HepG2 (cell line): ENCODE measurements at places on chromosomes 3 and 15. TPM values are rescaled to one million over a fixed set of nuclear protein-coding genes. Genes with fewer than 3 reads are reported as not detected.

GRCh38 chr15:73493922-73494321 lies 51.0 kb downstream of the REC114 start:
- no peaks in the 10 kb centered on the region for H3K27me3 ChIP-seq
- DNase-seq: no peak
- no peak overlapping the region for H3K27ac ChIP-seq
- H3K4me1 ChIP-seq: no peaks in the 10 kb centered on the region
- no peak overlapping the region for H3K4me3 ChIP-seq

GRCh38 chr15:95152741-95153140 lies 921.4 kb downstream of the MCTP2 start:
- no peaks in the 10 kb centered on the region for H3K36me3 ChIP-seq
- H3K4me3 ChIP-seq: no peak overlapping the region
- H3K4me1 ChIP-seq: no peaks in the 10 kb centered on the region
- no peaks in the 10 kb centered on the region for H3K27me3 ChIP-seq

SEMA7A gene
- 7.1 and 15.8 TPM in 2 replicates for total RNA-seq

- no peak for DNase-seq
- H3K27ac ChIP-seq: no peak overlapping the region
- no peaks in the 10 kb centered on the region for H3K4me1 ChIP-seq
These were observed 18.7 kb downstream of the CHST14 start for GRCh38 chr15:40489274-40490175.

GRCh38 chr3:55449527-55449926 lies 37.6 kb downstream of the WNT5A start:
- H3K36me3 ChIP-seq: no peaks in the 10 kb centered on the region
- H3K4me3 ChIP-seq: no peak overlapping the region
- no peaks in the 10 kb centered on the region for H3K27me3 ChIP-seq
- no peak overlapping the region for H3K27ac ChIP-seq
- no peak for DNase-seq

- H3K27me3 ChIP-seq: no peaks in the 10 kb centered on the region
- H3K4me1 ChIP-seq: peaks cover 11% of the 10 kb centered on the region
- DNase-seq: no peak
- no peaks in the 10 kb centered on the region for H3K36me3 ChIP-seq
- H3K4me3 ChIP-seq: no peak overlapping the region
- no peak overlapping the region for H3K27ac ChIP-seq
These were observed 64.2 kb upstream of the IL12A start for GRCh38 chr3:159924411-159924810.

DNA sequence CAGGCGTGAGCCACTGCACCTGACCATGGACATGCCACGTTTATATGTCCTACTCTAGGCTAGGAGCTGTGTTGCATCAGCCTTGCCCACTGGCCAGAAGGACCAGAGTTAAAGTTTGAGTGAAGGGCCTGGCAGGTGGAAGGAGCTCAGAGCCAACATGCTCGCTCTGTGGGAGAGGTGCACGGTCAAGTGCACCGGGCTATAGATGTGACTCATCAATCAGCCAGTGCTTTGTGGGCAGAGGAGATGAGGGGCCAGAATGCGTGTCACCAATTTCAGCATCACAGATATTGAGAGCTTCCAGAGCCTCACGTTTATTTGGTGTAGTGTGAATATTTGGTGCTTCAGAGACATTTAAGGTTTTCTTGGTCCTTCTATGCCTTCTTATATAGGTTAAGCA lies 137.3 kb upstream of the KBTBD8 start:
- no peaks in the 10 kb centered on the region for H3K4me1 ChIP-seq
- peaks cover 4% of the 10 kb centered on the region; the same call in 1 of the 3 replicates for H3K27me3 ChIP-seq
- no peak overlapping the region for H3K27ac ChIP-seq

LMAN1L gene
- total RNA-seq: not detected in 2 replicates

- no peaks in the 10 kb centered on the region for H3K4me1 ChIP-seq
- DNase-seq: no peak
- no peaks in the 10 kb centered on the region for H3K27me3 ChIP-seq
These were observed 230.4 kb downstream of the SNRPN start for GRCh38 chr15:25185156-25185710.

DNA sequence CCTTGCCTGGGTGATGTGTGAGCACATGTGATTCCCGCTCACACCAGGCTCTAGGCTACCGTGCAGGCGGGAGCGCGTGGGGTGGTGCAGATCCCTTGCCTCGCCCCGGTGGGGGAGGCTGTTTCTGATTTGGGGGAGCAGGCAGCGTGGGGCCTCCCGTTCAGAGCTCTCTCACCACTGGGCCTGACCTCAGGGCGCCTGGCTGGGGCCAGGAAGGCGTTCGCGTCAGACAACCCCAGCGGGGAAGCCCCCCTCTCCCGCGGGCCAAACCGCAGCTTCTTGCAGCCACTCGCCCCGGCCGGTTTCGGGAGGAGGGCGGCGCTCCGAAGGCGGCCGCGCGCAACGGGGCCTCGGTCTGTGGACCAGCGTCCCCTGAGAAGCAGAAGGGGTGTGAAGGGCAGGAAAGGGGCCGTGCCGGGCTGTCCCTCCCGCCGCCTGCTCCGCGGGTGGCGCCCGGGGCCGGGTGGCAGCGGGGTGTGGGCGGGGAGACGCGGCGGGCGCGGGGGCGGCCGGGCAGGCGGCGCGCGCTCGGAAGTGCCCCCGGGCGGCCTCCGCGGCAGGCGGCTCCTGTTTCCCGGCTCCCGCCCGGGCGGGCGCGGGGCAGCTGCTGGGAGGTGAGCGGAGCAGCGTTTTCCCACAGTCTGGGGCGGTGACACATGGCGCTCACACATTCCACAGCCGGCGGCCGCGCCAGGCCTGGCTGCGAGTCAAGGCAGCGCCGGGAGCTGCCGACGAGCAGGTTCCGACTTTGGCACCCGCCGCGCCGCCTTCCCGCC lies 65.1 kb upstream of the HES1 start:
- H3K4me3 ChIP-seq: peak overlapping the region; percentile 68
- no peaks in the 10 kb centered on the region for H3K36me3 ChIP-seq
- H3K27me3 ChIP-seq: no peaks in the 10 kb centered on the region
- H3K4me1 ChIP-seq: peaks cover 53% of the 10 kb centered on the region
- peak overlapping the region; percentile 68 for H3K27ac ChIP-seq
- DNase-seq: peak; percentile 47

DNA sequence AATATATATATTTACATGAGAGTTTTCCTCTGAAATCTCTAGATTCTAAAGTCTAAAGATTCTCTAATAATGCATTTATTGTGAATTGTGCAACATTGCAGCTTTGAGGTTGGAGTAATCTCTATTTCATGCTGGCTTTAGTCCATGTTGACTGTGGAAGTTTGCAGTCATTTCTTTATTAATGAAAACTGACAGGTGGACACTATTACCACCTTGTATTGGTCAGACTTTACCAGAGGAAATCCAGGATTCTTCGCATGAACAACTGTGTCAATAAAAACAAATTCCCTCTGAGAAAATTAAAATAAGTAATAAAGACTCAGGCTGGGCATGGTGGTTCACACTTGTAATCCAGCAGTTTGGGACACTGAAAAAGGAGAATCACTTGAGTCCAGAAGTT lies 274.1 kb downstream of the SHQ1 start:
- H3K27me3 ChIP-seq: no peaks in the 10 kb centered on the region
- no peaks in the 10 kb centered on the region for H3K36me3 ChIP-seq
- peaks cover 92% of the 10 kb centered on the region for H3K4me1 ChIP-seq
- no peak for DNase-seq
- no peak overlapping the region for H3K27ac ChIP-seq
- no peak overlapping the region for H3K4me3 ChIP-seq

DNA sequence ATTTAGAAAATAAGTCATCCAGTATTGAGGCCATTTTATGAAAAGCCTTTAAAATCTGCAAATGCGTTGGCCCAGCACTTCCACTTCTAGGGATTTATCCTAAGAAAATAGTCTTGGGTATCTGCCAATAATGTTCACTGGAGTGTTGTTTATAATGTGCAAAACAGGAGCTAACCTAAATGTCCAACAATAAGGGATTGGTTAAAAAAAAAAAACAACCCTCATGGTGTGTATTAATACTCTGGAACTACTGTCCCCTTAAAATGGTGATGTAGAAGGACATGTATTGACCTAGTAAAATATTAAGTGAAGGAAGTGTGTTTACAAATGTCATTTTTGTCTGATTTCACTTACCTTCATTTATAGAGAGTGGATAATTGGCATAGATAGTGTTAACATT lies 58.0 kb downstream of the IGF1R start:
- H3K27ac ChIP-seq: no peak overlapping the region
- H3K27me3 ChIP-seq: no peaks in the 10 kb centered on the region
- peaks cover 23% of the 10 kb centered on the region for H3K36me3 ChIP-seq
- H3K4me1 ChIP-seq: peaks cover 29% of the 10 kb centered on the region
- H3K4me3 ChIP-seq: no peak overlapping the region
- DNase-seq: no peak

GRCh38 chr15:70119911-70120508 lies 22.3 kb upstream of the TLE3 start:
- DNase-seq: no peak
- no peaks in the 10 kb centered on the region for H3K36me3 ChIP-seq
- H3K4me3 ChIP-seq: no peak overlapping the region
- H3K4me1 ChIP-seq: peaks cover 9% of the 10 kb centered on the region; the same call in 1 of the 2 replicates
- no peak overlapping the region for H3K27ac ChIP-seq
- peaks cover 47% of the 10 kb centered on the region for H3K27me3 ChIP-seq

CD200R1 gene
- not detected in 2 replicates for total RNA-seq

- H3K27ac ChIP-seq: peak overlapping the region; percentile 51
- peaks cover 26% of the 10 kb centered on the region for H3K4me1 ChIP-seq
- DNase-seq: no peak
- peaks cover 29% of the 10 kb centered on the region for H3K36me3 ChIP-seq
These were observed 103.3 kb downstream of the STT3B start for GRCh38 chr3:31636049-31636448.

DNA sequence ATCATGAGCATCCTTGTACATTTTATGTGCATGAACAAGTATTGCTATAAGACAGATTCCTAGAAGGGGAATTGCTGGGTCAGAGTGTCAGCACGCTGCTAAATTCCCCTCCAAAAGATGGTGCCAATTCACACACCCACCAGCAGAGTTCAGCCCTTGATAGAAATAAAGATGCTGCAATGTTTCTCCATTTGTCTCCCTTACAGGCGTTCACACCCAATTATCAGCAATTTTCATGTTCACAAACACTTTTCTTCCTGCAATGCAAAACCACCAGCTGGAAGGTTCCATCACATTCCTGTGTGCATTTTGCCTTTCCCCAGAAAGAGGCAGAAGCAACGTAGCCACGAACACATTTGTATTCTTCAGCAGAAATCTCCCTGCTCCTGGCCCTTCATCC lies 3.3 kb upstream of the TAMM41 start:
- H3K4me3 ChIP-seq: no peak overlapping the region
- H3K36me3 ChIP-seq: no peaks in the 10 kb centered on the region

- H3K4me1 ChIP-seq: no peaks in the 10 kb centered on the region
- H3K27ac ChIP-seq: no peak overlapping the region
- peaks cover 25% of the 10 kb centered on the region; the same call in 2 of the 3 replicates for H3K36me3 ChIP-seq
- H3K27me3 ChIP-seq: no peaks in the 10 kb centered on the region
- no peak overlapping the region for H3K4me3 ChIP-seq
These were observed 57.4 kb upstream of the MYZAP start for GRCh38 chr15:57534281-57534680.

DNA sequence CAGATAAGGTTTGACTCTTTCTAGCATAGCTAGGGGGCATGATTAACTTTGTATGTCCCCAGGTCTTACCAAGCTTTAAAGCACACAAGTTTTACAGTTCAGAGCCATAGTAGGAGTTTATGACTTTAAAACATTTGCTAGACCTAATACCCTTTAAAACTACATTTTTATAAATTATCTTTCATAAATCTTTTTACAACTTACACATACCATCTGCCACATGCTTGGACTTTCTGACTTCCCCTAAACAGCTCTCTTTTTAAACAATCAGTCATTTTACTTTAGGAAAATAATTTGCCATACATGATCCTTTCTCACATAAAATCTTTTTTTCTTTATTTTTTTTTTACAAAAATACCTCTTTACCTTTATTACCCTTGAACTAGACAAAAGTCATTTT lies 735.3 kb upstream of the CADM2 start:
- no peak for DNase-seq
- no peaks in the 10 kb centered on the region for H3K4me1 ChIP-seq
- H3K27ac ChIP-seq: no peak overlapping the region

GRCh38 chr15:41847981-41848380 lies 9.3 kb downstream of the PLA2G4B start:
- peaks cover 4% of the 10 kb centered on the region for H3K27me3 ChIP-seq
- H3K4me3 ChIP-seq: no peak overlapping the region
- H3K4me1 ChIP-seq: no peaks in the 10 kb centered on the region

IL5RA gene
- total RNA-seq: not detected in 2 replicates

GRCh38 chr3:11410564-11410963 lies 138.4 kb downstream of the ATG7 start:
- no peak overlapping the region for H3K27ac ChIP-seq
- H3K4me3 ChIP-seq: no peak overlapping the region
- no peak for DNase-seq
- H3K36me3 ChIP-seq: no peaks in the 10 kb centered on the region
- no peaks in the 10 kb centered on the region for H3K4me1 ChIP-seq
- H3K27me3 ChIP-seq: no peaks in the 10 kb centered on the region

DNA sequence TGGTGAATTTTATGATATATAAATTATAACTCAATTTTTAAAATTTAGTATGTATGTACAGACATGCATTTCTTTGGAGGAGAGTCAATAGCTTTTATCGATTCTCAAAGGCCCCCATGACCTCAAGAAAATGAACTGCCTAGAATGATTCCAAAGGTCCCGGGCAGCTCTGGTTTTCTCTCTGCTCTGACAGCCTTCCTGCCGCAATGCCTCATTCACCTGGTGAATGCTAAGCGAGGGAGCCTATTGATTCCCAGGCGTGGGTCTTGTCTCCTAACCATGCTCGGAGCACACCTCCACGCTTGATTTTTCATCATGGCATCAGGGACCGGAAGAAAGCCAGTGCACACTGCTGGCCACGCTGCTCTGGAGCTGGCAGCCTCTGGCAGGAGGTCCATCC lies 79.6 kb upstream of the HERC1 start:
- no peak overlapping the region for H3K27ac ChIP-seq
- H3K27me3 ChIP-seq: peaks cover 5% of the 10 kb centered on the region
- DNase-seq: no peak
- H3K4me1 ChIP-seq: peaks cover 42% of the 10 kb centered on the region
- no peaks in the 10 kb centered on the region for H3K36me3 ChIP-seq
- H3K4me3 ChIP-seq: no peak overlapping the region

DNA sequence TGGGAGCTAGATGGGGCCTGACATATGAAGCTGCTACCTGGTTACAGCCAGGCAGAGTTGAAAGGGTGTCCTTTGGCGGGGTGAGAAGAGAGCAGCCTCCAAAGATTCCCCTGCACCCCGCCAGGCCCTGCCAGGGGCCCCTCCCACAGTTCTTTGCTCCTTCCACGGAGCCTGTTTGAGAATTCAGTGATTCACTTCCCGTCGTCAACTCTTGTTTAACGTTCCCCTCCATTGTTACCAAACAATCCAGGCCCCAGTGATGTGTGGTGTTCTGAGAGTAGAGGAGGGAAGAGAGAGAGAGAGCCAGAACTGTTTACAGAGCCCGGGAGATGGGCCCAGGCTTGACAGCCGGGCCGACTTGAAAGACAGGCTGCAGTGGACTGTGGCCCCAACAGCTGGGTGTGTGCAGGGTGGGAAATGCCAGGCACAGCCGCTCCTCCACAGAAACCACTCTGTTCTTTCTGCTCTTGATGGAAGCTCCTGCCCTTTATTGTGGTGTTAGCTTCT lies 81.5 kb downstream of the SMAD3 start:
- H3K36me3 ChIP-seq: no peaks in the 10 kb centered on the region; the same call in 2 of the 3 replicates
- H3K27ac ChIP-seq: peak overlapping the region; percentile 76
- DNase-seq: peak; percentile 97
- peak overlapping the region; percentile 44; the same call in 1 of the 2 replicates for H3K4me3 ChIP-seq
- no peaks in the 10 kb centered on the region for H3K27me3 ChIP-seq
- peaks cover 83% of the 10 kb centered on the region for H3K4me1 ChIP-seq
